ENCODE measurements at places on chromosomes 3 and 15.
A peak's percentile ranks its signal among the peaks of the same experiment; 100 is the strongest.

DNA sequence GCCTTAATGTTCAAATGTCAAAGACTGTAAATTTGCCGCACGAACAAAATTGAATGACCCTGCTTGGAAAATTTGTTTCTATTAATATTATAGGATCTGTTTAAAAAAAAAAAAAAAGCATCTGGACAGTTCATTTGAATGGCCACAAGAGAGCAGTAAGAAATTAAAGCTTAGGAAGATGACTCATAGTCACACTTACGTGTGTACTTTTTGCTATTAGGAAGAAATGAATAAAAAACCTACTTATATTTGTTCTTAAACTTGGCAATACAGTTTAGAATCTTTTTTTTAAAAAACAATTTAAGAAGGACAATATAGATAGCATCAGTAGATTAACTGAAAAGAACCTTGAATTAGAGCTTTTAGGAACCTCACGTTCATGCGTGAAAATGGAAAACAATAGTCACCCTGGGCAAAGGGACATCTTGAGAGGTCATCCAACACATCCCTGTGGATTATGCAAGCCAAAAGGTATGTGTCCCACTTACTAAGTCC, 621.8 kb downstream of the MECOM start:
- DNase-seq, result no peak

GRCh38 chr3:150871192-150871591, 34.0 kb downstream of the MINDY4B start:
- DNase-seq, result no peak

DNA sequence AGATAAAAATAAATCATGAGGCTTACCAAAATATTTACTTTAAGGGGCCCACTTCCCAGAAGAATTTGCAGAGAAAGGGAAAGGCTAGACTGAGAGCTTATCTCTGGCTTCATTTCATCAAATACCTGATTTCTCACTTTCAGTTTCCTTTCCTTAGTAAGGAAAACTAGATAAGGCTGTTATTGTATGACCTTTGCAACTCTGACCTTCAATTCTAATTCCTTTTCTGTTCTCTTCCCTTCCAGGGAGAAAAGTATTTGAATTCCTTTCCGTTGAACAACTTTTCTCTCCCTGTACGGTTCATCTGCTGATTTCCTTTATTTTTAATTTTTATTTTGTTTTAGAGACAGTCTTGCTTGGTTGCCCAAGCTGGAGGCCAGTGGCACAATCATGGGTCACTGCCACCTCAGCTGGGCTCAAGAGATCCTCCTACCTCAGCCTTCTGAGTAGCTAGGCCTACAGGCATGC, 7.1 kb upstream of the PXK start:
- no peak for DNase-seq

GRCh38 chr3:61807865-61808276, 246.5 kb downstream of the PTPRG start:
- DNase-seq, result no peak

DNA sequence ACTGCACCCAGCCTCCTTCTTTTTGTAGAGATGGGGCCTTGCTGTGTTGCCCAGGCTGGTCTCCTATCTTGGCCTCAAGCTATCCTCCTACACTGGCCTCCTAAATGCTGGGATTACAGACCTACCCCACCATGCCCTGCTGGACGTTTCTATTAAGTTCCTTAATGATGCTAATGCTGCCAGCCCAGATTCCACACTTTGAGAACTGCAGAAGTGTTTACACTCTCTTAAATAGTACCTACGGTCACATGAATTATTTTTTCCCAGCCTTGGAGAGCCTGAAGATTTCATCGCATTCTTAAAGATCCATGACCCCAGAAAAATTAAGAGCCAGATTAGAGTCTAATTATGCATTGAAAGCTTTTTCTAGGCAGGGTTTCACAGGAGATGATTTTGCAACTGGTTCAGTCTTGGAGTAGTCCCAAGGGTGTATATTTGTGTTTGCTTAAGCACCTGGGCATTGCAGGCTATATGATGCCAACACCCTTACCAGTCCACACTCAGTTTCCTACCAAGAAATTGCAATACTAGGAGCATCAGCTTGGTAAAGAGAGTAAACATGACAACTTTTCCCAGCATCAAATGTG, 36.6 kb downstream of the TM4SF4 start:
- no peak for DNase-seq

DNA sequence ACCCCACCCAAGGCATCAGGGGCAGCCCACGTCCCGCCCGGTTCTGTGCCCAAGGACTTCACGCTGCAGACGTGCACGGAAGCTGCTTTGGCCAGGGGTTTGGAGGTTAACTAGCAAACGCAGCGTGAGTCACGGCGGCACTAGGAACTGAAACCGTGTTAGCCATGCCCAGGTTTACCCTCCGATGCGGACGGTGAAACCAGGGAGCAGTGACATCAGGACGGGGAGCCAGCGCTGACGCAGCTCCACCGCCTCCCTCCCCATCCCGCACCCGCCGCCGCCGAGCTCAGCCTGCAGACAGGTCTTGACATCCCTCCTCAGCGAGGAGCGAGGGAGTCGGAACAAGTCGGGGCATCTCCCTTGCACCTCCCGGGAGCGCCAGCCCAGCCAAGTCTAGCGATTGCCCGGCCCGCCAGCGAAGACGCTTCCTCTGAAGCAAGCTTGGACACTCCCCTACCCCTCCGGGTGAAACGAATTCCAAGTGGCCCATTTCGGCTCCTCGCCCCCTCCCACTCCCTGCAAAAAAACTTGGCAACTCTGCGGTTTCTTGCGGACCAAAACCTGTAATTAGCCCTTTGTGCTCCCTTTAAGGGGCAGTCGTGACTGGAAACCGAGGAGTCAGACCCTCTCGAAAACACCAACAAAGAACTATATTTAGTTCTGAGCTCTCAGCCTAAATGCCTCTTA, 1.4 kb upstream of the RAP2B start:
- peak; percentile 58 for DNase-seq

DNA sequence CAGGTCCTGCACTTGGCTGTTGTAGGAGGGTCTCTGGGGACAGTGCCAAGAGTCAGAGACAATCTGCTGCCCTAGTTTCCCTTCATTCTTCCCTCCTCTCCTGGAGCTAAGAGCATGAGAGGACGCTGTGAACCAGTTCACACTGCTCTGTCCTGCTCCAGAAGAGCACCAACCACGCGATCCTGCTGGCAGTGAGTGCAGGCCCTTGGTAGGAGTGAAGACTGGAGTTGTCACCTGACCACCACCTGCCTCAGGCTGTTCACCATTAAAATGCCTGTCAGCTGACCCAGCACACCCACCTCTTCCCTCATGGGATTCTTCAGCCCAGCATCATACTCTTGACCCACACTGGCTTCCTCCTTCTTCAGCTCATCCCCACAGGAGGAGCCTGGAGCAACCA, 2.9 kb downstream of the TM6SF1 start:
- DNase-seq, result no peak
